ENCODE measurements at places on chromosomes 11 and 22.

DNA sequence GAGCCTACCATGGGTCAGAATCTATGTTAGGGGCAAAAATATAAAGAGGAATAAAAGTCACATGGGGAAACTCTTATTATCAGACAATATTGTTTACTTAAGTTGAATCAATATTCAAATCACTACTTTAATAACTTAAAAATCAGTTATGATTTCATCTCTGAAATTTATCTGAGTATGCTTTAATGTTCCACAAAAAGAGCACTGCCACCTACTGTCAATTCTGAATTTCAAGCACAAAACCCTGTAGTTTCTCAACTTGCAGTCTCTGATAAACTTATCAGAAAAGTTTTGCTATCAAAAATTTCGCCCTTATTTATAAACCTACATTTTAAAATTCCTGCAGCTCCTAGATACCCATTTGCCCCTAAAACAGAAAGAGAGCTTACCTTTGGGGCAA lies 47.3 kb downstream of the RDX start:
- no peak for DNase-seq

DNA sequence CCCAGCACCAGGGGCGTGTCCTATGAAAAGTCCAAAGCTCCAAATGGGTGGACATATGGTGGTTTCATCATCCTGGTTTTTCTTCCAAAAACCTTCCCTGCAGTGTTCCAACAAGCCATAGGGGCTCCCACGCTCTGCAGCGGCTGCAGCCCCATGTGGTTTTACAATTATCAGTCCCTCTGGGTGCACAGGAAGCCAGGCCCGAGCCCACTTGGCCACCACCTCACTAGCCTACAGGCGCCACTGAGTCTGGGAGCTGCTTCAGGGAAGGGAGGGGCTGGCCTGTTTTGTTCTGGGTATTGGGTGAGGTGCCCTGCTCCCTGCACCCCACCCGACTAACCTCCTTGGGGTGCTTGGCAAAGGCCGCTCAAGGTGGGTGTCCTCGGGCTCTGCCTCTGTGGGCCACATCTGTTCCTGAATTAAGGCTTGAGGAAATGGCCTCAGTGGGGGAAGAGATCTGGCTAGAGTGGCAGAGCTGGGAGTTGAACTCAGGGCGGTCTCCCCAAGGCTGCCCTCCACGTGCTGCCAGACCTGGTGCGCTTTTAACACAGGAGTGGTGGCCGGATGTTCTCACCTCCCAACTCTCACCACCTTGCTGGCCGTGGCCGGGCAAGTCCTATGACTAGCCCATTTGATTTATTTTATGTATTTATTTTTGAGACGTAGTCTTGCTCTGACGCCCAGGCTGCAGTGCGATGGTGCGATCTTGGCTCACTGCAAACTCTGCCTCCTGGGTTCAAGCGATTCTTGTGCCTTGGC lies 5.3 kb upstream of the CDC42BPG start:
- no peak for DNase-seq

DNA sequence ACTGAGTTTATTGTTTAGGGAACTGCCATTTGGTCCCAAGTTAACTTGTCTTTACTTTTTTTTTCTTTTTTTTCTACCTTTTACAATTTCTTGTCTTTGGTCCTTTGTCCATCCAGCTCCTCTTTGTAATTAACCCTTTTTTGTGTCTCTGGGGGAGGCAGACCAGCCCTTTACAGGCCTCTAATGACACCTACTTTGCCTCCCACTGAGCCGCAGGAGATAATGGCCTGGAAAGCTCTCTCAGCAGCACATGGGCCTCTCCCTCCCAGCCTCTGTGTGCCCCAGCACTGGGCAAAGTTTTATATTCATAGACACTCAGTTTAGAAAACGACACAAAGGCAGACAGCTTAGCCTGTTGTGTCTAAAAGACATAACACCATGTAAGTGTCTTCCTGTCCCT lies 480.4 kb downstream of the SOX6 start:
- DNase-seq = no peak

DNA sequence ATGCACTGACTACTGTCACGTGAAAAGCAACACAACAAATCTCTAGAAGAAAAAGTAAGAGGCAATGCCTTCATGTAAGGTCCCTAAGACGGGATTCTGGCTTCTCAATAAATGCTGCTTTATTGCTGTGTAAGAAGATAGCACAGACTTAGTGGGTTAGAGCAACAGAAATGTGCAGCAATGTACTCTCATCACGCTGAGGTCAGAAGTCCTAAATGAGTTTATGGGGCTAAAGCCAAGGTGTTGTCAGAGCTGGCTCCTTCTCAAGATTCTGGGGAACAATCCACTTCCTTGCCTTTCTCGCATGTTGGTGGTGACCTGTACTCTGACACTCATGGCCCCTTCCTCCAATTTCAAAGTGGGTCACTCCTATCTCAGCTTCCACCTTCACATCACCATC lies 93.4 kb downstream of the SHANK2 start:
- no peak for DNase-seq

DNA sequence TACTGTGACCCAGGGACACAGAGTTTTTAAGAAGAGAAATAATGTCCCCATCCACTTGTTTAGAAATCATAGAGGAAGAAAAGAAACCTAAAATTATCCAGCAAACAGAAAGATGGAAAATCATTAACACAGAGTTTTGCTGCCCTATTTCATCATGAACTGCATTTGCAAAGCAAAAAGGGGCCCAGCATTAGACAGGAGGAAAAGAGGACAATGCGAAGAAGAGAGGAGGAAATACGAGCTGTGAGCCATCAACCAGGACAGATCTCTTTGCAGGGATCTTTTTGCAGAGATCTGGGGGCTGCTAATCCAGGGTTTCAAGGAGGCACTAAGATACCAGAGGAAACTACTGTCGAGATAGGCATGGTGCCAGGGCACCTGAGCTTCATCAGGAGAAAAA lies 14.4 kb upstream of the NCAM1 start:
- DNase-seq = no peak

DNA sequence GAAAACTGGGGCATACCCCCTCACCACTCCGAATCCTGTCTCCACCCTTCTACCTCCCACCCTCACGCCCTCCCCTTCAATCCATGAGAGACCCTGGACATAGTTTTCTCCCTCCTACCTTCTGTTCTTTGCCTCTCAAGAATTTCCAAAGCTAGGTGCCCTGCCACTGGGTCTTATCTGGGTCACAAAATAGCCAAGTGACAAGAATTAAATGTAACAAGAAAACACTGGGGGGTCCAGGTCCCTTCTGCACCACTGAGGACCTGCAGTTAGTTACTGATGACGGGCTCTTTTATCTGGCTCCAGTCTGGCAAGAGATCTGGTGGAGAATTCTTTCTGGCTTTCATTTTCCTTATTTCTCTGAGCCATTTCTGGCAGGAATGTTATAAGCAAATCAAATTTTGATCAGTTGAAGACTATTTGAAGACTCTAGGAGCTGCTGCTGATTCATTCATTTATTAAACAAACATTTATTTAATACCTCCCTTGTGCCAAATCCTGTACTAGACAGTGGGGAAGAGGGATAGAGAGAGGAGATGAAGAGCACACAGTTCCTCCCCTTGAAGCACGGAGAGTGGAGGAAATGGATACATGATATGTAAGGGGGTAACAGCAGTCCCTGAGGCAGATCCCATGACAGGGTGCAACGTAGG lies 135.2 kb downstream of the RRAS2 start:
- no peak for DNase-seq

GRCh38 chr11:59782080-59782479 lies 26.9 kb downstream of the STX3 start:
- no peak for DNase-seq

- no peak for DNase-seq
These were observed 127.1 kb downstream of the KCNQ1OT1 start for GRCh38 chr11:2572491-2573239.

- DNase-seq = no peak
These were observed 16.2 kb downstream of the API5 start for GRCh38 chr11:43327987-43328386.

GRCh38 chr11:61357233-61357893 lies 4.3 kb downstream of the CYB561A3 start:
- DNase-seq = no peak

DNA sequence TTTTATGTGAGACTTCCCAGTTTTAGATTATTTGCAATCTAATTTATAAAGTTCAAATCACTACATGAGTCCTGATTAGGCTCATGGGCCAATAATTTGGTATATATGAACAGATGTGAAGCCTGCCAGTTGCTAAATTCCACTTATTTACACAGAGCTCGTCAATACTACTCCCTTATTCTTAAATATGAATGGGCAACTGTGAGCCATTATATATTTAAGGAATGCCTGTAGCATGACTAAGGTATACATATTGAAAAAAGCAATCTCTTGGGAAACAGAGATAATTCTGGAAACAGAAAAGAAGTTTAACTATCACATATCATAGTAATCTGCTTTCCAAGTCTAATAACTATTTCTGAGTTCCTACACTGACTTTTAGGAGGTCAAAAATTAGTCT lies 27.0 kb downstream of the RBMXL2 start:
- DNase-seq = no peak

GRCh38 chr11:7246179-7246578 lies 5.5 kb upstream of the SYT9 start:
- DNase-seq = no peak

DNA sequence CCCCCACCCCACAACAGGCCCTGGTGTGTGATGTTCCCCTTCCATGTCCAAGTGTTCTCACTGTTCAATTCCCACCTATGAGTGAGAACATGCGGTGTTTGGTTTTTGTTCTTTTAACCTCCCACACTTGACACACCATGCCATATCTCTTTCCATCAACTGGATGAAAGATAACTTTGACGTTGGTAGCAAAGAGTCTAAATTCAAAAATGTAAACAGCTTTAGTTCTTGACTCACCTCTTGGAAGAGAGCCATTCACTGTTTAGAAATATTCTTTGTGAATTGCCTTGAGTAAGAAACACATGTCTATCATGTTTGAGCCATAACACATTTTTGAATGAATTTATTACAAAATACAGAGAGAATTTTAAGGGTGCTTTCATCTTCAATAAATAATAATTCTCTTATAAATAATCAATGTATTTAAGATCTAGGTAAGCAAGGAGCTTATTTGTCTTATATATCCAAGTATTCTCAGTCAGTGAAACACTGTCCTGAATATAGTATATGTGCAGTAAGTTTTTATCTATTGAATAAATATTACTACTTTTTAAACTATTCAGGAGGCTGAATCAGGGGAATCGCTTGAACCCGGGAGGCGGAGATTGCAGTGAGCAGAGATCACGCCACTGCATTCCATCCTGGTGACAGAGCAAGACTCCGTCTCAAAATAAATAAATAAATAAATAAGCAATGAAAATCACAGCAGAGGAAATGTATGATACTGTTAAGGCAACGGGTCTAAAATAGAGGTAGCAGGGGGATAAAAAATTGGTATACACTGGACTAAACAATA lies 6.7 kb downstream of the CARD18 start:
- DNase-seq = no peak

DNA sequence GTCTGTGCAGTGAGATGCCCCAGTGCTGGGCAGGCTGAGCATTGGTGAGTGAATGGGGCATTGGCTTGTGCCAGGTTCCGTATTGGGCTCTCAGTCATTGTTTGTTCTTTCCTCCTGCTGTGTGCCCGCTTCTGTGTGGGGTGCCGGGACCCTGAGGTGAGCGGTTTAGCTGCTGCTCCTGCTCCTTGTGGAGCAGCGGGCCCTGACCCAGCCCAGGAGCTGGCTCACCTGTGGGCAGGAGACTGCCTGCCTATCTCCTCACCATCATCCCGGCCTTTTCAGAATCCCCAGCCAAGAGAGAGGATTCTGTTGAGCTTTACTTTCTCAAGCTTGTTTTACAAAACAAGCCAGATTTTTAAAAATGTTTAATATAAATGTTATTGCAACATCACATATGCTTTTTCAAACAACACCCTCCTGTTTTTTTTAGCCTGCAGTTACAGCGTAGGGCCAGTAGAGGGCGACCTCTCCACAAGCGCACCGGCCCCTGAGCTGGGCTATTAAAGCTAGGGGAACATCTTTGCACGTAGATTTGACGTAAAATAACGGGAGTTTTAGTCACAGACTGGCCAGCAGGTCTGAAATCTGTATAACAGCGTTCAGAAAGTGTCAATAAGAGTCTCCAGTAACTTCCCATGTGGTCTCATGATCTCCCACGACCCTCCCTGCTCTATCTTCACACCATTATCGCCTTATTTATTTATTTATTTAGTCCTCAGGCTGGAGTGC lies 25.1 kb upstream of the RELT start:
- peak; percentile 32 for DNase-seq

- DNase-seq = no peak
These were observed 5.7 kb downstream of the HSD17B12 start for GRCh38 chr11:43686207-43686606.

DNA sequence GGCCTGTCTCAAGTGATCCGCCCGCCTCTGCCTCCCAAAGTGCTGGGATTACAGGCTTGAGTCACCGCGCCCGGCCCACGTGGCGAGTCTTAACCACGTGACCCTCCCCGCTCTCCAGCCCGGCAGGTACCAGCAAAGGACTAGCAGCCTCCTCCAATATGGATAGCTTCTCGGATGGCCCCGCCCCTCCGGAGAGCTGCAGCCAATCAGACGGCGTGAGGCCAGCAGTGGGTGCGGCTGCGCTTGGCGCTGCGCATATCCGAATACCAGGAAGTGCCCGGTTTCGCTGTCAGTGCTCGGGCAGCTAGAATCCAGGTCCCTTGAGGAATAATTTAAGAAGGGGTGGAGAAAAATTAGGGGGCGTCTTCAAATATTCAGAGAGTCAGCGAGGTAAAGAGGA lies 14.7 kb upstream of the PISD start:
- peak; percentile 86 for DNase-seq

DNA sequence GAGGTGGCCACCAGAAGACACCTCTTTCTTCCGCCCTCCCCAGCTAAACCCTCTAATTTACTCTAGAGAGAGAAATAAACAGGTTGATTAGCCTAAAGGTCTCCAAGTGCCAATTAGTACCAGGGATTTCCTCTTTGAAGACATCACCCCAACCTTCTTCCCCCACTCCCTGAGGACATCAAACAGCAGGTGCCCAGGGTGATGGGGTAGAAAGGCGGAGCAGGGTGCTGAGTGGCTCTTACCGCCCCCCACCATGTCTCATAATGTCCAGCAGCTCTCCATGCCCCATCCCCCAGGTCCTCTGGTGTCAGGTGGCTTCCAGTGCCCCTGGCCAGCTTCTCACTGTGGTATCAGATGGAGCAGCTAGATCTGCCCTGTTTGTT lies 5.3 kb upstream of the GNAZ start:
- no peak for DNase-seq

DNA sequence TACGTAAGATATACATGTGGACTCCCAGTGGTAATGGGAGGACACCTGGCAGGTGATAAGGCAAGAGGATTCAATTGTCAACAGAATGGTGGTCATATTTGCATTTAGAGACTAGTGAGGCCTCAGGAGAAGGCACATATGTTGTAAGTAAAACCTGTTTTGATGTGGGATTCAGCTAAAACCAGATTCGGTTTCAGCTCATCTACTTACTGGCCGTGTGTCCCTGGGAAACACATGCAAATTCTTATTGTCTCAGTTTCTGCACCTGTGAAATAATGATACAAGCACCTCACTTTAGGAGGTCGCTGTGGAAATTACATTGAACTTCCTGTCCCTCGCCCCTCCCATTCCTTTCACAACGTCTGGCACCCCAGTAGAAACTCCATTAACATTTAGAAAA lies 78.9 kb upstream of the FIBIN start:
- no peak for DNase-seq

Data from activated T-helper 1 cell treated with Interleukin-2 at 50 U/mL for 16 hours (primary cell).